ENCODE measurements at places on chromosomes 13 and 19.

DNA sequence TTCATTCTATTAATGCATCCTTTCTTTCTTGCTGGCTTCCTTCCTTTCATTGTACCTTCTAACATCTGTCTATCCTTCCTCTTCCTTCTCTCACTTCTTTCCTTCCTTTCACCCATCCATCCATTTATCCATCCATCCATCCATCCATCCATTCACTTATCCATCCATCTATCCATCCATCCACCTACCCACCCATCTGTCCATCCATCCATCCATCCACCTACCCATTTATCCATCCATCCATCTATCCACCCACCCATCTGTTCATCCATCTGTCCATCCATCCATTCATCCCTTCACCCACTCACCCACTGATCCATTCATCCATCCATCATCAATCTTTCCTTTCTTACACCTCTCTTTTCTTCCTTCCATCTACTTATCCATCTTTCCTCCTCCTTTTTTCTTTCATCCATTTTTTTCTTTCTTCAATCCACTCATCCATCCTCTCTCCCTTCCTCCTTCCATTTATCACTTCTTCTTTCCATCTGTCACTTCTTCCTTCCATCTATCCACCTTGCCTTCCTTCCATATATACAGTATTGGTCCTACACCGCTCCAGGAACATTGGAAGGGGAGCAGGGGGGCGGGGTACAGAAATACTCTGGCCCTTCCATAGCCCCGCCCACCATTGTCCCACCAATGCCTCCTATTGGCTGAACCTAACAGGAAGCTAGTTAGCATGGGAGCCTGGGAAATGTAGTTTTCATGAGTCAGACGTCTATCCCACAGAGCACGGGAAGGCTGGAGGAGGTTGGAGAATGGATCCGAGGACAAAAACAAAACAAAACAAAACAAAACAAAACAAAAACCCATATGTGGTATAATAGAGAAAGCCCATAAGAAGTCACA, 45.9 kb downstream of the MBD3L1 start:
- DNase-seq = no peak

DNA sequence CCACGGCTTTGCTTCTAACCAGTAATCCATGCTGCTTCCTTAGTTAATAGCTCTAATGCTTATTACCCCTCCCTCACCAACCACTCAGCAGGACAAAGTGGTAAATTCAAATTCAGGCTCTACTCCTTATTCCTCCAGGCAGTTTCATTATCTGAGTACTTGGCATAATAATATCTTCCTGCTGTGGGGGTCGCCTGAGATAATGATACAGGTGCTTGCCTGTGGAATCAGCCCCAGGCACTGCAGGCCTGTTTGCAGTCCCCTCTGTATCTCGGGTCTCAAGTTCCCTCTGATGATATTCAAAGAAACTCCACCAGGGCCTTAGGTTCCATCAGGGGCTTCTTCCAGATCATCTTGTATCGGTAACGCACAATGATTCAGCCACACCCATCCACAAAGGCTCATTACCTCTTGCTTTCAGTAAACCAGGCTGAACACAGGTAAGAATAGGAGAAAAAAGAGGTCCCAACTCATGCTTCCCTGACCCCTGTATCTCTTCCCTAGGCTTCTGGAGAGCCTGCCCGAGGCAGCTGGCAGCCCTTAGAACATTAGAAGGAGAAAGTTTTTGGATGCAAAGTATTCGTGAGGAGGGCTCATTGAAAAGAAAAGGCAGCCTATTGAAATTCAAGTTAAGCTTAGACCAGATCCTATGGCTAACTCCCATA, 14.3 kb upstream of the FOXO1 start:
- DNase-seq = no peak

GRCh38 chr19:31385744-31386143, 36.5 kb upstream of the TSHZ3 start:
- no peak for DNase-seq

GRCh38 chr13:45295536-45295935, 45.4 kb downstream of the TPT1 start:
- DNase-seq = no peak

- DNase-seq = no peak
Measured at GRCh38 chr13:49530457-49530856, 34.7 kb downstream of the PHF11 start.

- no peak for DNase-seq
Measured at GRCh38 chr13:25575562-25575961, 203.8 kb downstream of the ATP8A2 start.

- DNase-seq = no peak
Measured at GRCh38 chr13:26486550-26486949, 70.9 kb upstream of the WASF3 start.

GRCh38 chr13:80329250-80329649, 11.7 kb downstream of the SPRY2 start:
- DNase-seq = no peak

GRCh38 chr19:41350735-41351338, 2.9 kb downstream of the TGFB1 start:
- DNase-seq = no peak

DNA sequence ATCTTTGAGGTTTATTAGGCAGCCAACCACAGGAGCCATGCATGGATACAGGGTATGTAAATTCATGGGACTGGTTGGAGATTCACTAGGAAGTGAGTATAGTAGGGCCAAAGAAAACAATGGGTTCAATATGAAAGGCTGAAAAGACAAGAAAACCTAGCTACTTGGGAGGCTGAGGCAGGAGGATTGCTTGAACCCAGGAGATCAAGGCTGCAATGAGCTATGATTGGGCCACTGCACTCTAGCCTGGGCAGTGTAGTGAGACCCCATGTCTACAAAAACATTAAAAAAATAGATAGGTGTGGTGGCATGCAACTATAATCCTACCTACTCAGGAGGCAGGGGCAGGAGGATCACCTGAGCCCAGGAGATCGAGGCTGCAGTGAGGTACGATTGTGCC, 10.3 kb upstream of the SLC1A5 start:
- DNase-seq = no peak

DNA sequence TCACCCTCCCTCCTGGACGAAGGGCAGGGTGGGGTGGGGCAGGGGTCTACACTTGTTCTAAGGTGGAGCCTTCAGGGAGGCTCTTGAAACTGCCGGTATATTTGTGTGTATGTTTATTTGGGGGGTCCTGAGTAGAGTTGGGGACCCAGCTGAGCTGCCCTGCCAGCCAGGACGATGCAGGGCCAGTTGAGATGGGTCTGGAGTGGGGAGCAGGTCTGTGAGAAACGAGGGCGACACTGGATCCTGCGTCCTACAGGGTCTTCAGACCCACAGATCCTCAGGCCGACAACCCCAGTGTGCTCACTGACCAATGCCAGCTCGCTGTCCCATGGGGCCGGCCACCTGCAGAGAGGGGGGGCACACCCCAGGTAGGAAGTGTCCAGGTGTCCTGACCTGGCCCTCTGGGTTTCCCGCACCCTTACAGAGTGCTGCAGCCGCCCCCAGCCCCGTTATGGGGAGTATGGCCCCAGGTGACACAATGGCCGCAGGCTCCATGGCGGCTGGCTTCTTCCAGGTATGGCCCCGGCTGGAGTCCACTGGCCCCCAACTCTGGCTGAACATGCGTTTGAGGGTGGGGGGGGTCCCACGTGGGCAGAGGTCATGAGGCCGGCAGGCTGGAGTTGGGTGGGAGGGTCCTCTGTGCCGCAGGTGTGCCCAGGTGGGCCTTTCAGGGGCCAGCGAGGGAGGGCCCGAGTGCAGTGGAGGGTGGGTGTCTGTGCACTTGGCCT, 7.4 kb downstream of the ISYNA1 start:
- no peak for DNase-seq

DNA sequence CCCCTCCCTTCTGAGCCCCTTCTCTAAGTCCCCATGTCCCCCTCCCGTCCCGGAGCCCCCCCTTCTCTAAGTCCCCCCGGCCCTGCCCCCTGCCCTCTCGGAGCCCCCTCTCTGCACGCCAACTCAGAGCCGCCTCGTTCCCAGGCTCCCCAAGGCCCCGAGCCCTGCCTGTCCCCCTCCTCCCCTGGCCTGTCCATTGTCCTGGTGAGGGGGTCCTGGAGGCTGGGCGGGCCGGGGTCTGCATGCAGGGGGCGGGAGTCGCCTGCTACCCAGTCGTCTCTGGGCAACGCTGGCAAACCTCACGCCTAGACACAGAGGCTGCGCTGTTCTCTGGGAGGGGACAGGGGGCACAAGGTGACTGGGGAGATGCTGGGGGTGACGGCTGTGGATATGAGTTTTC, 39.2 kb upstream of the SEMA6B start:
- no peak for DNase-seq

GRCh38 chr19:47152632-47153031, 22.0 kb downstream of the SAE1 start:
- no peak for DNase-seq

DNA sequence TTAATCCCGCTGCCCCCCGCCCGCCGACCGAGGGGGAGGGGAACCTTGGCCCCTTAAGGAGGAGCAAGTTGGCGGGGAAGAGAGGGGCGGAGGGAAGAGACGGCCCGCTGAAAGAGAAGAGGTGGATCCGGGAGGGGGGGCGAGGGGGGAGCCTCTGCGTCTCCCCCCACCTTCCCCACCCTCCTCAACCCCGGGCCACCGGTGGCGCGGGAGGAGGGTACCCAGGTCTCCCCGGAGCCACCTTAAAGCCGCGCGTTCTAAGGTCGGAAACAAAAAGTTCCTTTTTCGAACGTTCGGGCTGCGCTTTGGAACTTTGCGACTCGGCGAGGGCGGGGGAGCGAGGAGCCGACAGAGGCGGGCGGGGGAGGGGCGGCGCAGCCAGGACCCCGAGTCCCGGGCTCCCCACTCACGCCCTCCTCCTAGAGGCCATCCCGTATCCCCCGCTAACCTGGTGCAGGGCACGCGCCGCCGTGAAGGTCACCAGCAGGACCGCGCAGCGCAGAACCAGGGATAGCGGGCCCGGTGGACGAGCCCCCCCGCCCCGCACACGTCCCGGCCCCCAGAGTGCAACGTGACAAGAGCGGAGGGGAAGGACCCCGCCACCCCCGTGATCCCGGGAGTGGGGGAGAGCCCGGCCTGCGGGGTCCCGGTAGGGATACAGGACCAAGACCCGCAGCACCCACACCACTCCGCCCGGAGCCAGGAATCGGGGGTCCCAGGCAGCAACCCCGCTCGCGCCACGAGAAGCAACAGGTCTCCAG, 659 bp downstream of the ERF start:
- peak; percentile 70 for DNase-seq

DNA sequence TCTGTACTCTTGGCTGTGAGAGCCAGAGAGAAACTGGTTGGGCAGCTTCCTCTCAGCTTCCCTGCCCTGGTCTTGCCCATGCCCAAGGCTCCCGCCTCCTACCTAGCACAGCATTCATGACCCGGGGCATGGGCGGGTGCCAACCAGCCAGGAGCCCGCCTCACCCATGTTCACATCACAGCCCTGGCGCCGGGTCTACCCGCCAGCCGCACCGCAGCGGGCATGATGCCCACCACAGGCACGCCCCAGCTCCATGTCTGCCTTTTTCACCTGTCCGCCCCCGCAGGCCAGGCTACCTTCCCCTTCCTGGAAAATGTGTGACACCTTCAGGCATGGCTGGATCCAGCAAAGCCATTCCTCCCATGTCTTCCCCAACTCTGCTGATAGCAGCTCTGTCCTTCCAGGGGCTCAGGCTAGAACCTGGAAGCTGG, 42.1 kb downstream of the PTPRS start:
- DNase-seq = no peak

DNA sequence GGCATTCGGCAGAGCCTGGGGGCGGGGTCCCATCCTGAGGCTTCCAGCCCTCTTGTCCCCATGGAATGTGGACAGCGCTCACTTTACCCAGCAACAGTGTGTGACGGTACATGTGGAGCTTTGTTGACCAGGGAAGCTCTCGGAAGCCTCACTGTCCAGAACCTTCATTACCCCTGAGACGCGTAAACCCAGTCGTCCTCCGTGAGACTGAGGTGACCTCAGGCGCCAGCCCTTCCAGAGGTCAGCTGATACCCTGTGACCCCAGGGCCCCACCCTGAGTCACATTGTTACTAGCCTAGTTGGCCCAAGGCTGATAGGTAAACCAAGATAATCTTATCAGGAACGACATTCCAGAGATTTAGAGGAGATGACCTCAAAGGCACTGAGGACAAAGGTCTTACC, 10.2 kb upstream of the TMEM160 start:
- no peak for DNase-seq

GRCh38 chr19:50384685-50385535, 763 bp downstream of the POLD1 start:
- no peak for DNase-seq

- no peak for DNase-seq
Measured at GRCh38 chr13:93948162-93948922, 531.1 kb downstream of the DCT start.

DNA sequence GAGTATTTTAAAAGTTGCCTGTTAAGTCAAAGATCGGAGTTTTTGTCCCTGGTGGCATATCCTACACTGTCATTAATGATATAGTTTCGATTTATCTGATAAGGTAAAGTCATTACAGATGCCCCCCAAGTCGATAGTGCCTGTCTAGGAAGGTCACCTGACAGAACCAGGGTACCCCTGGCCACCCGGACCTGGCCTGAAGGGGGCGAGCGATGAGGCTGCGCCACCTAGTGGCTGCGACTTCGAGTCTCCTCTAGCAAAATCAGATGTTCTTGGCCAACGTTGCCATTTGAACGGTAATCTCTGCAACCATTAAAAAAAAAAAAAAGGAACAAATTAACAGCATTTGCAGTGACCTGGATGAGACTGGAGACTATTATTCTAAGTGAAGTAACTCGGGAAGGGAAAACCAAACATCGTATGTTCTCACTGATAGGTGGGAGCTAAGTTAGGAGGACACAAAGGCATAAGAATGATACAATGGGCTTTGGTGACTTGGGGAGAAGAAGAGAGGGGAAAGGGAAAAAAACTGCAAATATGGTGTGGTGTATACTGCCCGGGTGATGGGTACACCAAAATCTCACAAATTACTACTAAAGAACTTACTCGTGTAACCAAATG, 565.1 kb downstream of the LIG4 start:
- DNase-seq = no peak

- DNase-seq = no peak
Measured at GRCh38 chr13:67574320-67575233, 344.4 kb upstream of the PCDH9 start.

- no peak for DNase-seq
Measured at GRCh38 chr13:76293751-76294150, 592.5 kb downstream of the KCTD12 start.

- no peak for DNase-seq
Measured at GRCh38 chr13:100149389-100149788, 60.5 kb downstream of the PCCA start.

DNA sequence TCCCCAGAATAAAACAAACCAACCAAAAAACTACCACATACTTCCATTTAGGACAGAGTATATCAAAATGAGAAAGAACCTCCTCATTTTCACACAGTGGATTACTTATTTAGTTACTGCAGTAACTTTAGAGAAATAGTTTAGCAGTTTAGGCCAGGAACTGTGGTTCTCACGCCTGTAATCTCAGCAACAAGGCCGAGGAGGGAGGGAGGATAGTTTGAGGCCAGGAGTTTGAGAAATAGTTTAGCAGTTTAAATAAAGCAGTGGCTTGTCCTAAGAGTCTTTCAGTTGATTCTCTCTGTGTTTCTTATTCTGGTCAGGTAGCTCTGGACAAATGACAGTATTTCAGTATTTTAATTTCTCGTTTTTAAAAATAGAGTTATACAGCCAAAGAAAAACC, 9.4 kb downstream of the HMGB1 start:
- DNase-seq = no peak

Measured in activated CD4-positive, CD25-positive, alpha-beta regulatory T cell (primary cell).